ENCODE measurements at places on chromosomes 6 and 20.
A peak's percentile ranks its signal among the peaks of the same experiment; 100 is the strongest.

DNA sequence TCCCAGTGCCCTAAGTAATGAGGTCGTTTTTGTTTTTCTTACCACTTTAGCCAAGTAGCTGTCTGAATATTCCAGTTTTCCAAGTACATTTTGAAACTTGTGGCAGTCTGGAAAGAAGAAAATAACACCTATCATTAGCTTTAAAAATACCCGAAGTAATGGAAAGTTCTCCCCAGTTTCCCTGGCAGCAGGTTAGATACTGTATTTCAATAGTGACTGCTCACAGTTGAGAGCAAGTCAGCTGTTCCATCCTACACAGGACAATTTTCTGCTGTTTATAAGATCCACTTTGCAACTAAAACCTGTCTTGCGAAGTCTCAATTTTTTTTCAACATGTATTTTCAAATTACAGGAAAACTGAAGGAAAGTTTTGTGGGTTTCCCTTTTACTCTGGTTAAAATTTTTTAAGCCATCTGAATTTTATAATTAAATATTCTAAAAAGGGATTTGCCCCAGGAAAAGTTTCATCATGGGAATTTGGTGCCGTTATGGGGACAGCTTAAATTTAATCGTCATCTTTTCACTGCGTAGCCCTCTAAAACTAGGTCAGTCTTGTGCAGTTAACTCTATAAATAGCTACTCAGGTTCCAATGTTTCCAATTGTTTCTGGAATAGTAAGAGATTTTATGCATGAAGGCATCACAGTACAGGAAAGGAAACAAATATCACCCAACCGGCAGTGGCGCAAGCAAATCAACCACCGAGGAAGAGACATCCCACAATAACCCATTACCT lies 96.9 kb downstream of the MBOAT1 start:
- no peak for DNase-seq

- DNase-seq = peak; percentile 97
Observed at GRCh38 chr20:6008254-6008653, 45.6 kb downstream of the LRRN4 start.

GRCh38 chr20:10665027-10665561 lies 8.7 kb downstream of the JAG1 start:
- peak; percentile 62 for DNase-seq

GRCh38 chr6:117483645-117484016 lies 1.2 kb downstream of the DCBLD1 start:
- DNase-seq = peak; percentile 48

DNA sequence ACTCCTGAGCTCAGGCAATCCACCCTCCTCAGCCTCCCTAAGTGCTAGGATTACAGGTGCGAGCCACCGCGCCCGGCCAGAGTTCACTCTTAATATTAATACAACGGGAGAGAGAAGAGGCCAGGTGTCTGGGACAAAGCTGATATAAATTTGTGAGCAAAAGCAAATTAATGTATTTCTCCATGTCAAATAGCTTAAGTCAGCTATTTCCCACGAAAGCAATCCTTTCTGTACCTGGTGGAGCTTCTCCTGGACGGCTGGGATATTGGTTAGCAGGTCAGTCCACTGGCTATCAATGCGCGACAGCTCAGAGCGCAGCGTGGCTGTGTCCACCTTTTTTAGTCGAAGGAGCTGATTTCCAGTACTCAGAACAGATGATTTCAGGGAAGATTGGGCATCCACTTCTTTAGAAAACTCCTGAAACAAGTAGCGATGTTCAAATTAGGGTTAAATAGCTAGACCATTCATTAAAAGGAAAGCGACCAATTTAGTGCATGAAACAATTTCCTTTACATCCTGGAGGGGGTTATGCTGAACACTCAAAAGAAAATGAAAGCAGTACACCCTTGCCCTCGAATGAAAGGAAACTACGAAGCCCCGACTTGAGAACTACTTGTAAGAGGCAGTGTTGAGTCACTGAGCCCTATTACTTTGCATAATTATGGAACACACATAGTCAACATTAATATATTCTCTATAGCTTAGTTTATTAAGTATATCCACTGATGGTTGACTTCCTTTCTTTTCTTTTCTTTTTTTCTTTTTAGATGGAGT lies 403.4 kb downstream of the SYNE1 start:
- no peak for DNase-seq

DNA sequence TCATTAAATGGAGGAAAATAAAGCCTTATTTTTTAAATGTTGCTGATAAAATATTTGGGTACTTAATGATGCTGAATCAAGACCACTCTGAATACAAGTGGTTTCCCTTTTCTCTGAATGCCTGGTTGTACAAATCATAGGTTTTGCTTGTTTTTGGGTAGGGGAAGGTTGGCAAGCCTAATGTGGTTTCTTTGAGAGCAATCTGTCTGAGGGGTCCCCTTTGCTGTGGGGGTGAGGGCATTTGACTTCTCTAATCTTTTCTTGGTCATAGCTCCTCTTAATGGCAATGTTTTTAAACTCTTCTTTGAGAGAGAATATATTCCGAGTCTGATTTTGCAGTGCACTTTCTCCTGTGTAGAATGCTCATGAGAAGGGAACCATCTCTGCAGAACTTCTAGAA lies 99.2 kb downstream of the SOX4 start:
- no peak for DNase-seq

- DNase-seq = peak; percentile 73
Observed at GRCh38 chr6:49556429-49556837, 6.0 kb downstream of the C6orf141 start.

DNA sequence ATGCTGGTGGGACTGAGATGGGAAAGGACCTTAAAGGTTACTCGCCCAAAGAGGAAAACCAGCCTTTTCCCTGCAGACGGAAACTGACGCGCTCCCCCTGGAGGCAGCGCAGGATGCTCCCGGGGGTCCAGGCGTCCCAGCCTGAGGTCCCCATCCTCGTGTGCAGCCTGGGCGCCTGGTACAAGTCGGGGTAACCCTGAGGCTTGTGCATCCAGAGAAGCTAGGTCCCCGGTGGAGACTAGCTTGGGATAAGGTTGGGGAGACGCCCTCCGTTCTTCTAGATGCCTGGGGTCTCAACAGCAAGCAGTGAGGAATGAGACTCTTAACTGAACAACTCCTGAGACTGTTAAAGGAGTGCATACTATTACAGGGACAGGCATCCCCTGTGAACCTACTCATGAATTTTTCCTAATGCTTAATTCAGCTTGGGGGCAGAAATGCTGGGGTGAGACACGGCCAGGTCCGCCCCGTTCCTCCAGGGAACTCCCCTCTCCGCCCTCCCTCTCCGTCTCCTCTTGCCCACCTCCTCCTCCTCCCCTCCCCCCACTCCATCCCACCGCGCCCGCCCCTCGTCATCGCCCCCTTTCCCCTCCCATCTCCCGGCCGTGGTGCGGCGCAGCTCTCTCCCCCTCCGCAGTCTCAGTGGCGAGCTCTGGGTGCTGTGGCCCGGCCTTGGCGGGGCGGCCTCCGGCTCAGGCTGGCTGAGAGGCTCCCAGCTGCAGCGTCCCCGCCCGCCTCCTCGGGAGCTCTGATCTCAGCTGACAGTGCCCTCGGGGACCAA lies at the start of gene PRSS35:
PRSS35 (plus strand) TSS at position 634 of the 781 bp plus-strand sequence. CDS start 10,908 bp downstream, outside the sequence.
- peak; percentile 40 for DNase-seq

GRCh38 chr20:63114006-63114692 lies 101.8 kb downstream of the YTHDF1 start:
- no peak for DNase-seq

GRCh38 chr20:57856658-57857057 lies 146.8 kb upstream of the PMEPA1 start:
- DNase-seq = no peak

GRCh38 chr6:47595785-47596184 lies 102.6 kb upstream of the ADGRF4 start:
- DNase-seq = no peak

DNA sequence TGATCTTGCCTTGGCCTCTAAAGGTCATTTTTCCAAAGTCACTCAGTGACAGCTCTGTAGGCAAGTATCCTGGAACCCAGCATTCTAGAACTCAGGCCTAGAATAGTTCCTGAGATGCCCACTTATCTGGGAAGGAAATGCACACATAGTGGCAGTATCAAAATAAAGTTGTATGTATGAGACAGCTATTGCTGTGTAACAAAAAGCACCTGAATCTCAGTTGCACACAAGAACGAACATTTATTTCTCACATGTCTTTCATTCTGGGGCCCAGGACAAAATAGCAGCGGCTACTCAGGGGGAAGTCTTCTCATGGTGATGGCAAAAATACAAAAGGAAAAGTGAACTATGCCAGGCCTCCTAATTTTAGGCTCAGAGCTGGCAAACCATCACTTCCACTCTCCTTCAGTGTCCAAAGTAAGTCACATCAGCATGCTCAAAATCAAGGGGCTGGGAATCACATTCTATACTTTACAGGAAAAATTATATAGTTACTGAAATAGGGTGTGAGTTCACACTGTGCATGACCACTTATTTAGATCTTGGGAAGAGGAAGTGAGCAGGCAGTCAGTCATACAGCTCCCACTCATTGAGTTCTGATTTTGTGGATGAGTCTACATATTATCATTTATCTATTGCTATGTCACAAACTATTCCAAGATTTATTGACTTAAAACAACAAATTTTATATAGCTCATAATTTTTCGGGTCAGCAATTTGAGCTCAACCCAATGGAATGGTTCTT lies 133.7 kb upstream of the RIN2 start:
- no peak for DNase-seq

DNA sequence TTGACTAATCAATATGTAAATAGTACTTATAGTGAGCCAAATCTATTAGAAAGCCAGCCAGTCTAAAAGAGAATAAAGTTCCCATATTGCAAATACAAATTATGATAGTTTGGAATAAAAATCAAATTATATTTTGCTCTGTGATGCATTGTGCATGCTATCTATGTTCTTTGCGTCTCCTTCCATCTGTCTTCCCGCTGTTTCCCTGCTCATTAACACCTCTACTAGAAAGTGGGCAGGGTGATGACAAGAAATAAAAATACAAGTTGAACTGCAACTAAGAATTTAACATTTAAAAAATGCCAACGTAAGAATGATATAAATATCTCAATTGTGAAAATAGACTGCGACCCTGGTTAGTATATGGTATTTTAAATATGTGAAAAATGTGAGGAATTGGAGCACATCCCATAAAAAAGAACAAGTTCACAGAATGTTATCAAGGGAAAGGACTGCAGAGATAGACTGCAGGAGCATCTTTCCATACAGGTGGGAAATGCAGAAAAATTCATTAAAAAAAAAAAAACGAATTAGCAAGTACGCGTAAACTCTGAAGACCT lies 157.6 kb upstream of the PDE7B start:
- DNase-seq = no peak

DNA sequence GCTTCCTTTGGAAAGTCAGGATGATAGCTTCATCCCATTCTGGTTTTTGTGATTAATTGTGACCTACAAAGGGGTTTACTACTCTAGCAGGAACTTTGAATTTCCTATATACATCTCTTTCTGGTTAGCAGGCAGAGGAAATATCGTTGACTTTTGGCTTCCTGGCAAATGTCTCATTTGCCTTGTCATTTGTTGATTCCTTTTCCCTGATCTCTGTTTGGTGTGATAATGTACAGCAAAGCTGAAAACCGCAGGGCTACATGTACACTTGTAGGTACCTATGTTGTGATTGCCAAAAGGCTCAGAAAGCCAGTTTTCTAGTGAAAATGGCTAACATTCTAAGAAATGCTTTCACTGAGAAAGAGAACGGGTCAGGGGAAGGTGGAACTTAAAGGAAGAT lies 44.3 kb downstream of the TOP1 start:
- DNase-seq = no peak

GRCh38 chr6:49252901-49253300 lies 210.2 kb downstream of the MMUT start:
- peak; percentile 4 for DNase-seq

DNA sequence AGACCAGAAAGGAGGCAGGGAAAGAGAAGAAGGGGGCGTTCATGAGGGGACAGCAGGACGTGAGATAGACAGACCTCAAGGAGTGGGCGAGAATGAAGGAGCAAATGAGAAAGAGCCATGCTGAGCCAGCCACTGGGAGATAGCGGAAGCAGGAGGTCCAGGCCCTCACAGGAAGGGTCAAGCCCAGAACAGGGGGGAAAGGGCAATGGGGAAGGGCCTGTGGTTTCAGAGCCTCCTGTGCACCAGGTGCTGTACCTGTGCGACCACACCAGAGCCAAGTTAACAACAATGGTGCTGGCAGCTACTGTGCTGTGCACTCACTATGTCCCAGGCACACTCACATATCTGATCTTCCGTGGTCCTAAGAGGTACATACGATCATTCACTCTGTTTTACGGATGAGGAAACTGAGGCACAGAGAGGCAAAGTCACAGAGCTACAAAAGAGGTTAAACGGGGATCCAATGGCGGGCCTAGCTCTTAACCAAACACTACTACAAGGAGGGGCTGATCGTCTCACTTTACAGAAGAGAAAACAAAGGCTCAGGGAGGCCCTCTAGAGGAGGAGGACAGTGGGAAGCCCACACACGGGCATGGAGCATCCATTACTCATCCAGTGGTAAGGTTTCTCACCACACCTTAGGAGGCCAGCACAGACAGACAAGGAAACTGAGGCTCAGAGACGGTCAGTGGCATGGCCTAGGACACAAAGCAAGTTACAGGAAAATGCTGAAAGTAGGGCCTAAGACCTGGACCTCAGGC lies 129.1 kb downstream of the PREX1 start:
- no peak for DNase-seq

DNA sequence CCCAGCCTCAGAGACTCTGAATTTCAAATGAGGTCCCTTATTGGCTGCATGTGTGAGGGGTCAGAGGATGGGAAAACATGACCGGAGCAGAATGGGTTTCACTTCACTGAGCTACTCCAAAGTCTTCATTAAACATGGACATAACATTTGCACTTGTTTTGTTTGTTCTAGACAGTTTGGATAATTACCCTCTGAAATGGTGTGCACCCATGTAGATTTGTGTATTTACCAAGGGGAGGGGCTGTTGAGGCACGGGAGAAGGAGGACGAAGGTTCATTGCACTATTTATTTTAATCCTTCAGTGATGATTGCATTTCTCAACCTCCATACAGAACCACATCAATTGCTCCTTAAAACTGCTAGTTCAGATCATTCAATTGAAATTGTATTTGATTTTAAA lies 364.2 kb downstream of the TFAP2B start:
- no peak for DNase-seq

DNA sequence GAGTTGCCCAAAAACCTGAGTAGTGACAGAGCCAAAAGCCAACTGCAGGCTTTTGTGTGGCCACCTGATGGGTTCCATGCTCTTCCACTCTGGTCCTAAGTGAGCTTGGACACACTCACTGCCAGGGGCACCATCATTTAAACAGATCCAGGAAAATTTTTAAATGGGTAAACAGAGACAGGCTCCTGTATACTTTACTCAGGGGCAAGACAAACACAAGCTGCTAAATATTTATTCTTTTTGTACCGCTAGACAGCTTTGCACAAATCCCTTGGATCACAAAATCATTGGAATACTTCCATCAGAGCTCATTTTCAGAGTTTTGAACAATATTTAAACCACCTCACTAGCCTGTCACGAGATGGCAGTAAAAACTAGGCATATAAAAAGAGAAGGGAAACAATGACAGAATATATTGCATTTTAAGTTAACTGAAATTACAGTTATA lies 31.4 kb downstream of the GCLC start:
- DNase-seq = no peak

DNA sequence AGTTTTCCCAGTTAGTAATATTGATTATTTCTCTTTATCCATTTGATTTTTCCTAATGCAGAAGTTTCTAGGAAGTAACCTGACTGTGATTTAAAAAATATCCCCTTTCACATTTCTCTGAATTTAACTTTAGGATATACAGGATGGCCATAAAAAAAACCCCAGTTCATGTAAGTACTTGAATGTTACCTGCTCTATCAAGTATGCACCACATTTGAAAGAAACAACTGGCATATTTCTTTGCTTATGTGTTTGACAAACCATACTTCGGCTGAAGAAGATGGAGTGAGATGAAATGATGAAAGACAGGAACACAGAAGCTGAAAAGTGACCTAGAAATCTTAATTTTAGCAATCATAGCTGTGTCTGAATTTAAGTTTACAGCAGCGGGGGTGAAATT lies 374.0 kb upstream of the NOX3 start:
- DNase-seq = no peak

Data from fibroblast of the aortic adventitia (primary cell).